ENCODE measurements at places on chromosomes 2 and 18.
A peak's percentile ranks its signal among the peaks of the same experiment; 100 is the strongest.

GRCh38 chr18:23317975-23318675 is 135.0 kb upstream of the RIOK3 start:
- DNase-seq, result no peak

GRCh38 chr18:47999801-48000248 is 69.4 kb upstream of the SMAD2 start:
- DNase-seq, result no peak

- DNase-seq, result no peak
Measured at GRCh38 chr18:36638224-36638623, 190.6 kb downstream of the TPGS2 start.

GRCh38 chr18:45517181-45517741 is 98.0 kb upstream of the SLC14A2 start:
- peak; percentile 80 for DNase-seq

GRCh38 chr2:20179755-20180594 is 45.0 kb downstream of the SDC1 start:
- DNase-seq, result peak; percentile 53

GRCh38 chr2:105379741-105380186 is 19.1 kb downstream of the FHL2 start:
- no peak for DNase-seq
